HuH-7 (cell line): ENCODE measurements at places on chromosomes 4 and X.
A peak's percentile ranks its signal among the peaks of the same experiment; 100 is the strongest.

DNA sequence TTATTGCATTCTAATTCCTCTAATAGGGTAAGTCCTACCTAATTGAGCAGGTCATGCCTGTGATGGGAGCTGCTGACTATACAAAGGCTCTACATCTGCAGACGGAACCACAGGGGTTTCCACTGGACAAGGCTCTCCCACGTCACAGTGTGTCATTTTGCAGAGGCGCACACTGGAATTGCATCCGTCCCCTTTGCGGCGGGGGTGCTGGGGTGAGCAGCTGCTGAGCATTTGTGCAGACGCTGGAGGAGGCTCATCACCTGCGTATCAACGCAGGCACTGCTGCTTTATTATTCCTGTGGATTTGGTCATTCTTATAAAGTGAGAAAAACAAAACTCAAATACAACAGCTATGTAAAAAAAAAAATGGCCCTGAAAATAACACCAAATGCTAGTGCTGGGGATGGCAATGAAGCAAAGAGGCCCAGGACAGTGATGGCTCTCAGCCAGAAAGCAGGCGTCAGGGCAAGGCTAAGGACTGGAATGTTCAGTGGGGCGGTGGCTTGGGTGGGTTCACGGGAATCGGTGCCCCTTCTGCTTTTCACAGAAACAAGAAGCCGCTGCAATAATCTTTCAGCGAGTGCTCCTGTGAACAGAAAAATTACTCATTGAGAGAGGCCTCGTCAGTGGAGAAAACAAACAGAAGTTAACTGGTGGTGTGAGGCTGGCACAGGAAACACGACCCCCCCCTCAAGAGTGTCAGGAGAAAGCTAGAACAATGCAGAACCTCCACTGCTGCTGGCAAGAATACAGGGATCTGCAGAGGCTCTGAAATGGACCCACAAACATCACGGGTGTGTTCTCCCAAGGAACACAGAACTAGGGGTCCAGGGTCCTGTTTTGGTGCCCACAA is 67.8 kb downstream of the GATB start:
- DNase-seq: no peak

DNA sequence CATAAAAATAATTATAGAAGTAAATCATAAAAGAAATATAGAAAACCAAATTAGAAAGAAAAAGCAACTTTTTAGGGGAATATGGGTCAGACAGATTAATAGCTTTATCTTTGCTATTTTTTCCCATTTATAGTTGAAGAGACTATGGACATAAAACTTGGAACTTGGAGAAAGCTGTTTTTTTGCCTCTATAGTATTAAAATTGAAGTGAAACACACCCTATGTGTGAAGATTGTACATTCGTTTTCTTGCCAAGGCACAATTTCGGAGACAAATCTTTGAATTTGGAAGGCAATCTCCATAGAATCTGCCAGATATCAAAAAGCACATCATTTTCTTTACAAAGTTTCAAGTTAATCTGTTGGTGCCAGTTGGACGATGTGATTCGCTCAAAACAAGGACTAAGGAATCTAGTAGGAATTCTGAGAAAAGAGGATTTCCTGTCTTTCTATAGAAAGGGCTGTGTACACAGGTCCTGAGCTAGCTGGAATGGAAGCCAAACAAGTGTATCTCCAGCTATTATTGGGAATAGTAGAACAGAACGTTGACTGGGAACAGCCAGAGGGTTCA is 156.3 kb downstream of the SLC7A11 start:
- DNase-seq: no peak

DNA sequence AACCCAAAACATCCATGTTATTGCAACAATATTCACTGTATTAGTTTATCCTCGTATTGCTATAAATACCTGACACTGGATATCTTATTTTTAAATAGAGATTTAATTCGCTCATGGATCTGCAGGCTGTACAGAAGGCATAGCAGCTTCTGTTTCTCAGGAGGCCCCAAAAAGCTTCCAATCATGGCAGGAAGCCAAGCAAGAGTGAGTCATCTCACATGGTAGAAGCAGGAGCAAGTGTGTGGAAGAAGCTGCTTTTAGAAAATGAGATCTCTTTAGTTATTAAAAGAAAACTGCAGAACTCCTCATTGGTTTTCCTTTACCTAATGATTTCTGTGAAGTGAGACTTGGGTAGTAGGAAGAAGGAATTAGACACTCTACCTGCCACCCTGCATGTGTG is 16.4 kb downstream of the ZNF732 start:
- DNase-seq: no peak

DNA sequence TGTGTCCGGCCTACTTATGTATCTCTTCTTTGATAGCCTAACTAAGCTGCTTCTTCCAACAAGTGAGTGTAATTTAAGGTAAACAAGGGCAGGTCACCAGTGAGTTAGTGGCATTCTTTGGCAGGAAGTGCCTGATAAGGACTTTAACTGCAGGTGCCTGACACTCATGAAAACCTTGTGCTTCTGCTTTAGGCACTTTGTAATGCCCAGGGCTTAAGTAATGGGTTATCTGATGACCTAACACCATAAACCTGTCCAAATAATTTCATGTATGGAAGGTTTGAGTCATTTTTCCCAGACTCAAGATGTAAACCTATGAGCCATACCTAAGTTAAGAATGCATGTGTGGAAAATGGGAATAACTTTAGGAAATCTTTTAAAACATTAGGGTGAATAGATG is 43.0 kb downstream of the BCOR start:
- no peak for DNase-seq

DNA sequence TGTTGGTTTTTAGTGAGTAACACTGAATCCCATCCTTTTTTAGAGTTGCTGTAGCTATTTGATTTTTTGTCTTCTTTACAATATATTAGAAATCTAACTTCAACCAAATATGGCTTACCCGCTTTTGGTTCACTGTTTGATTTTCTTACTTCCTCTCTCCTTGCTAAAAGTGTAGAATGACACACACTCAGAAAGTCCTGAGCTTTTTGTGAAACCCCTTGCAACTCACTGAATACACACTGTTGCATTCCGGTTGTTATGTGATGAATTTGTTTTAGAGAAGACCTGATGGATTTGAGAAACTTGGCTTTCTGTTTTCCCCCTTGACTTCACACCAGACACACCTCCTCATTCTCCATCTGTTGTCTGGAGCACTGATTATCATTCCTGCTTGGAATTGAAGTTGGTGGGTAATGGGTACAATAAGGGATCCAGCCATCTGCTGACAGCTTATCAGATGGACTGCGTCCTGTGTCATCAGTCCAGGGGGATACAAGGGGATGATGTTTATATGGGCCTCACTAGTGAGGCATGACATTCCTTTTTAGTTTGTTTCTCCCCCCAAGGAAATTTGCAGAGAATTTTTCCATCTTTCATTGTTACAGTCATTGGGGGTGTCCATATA is 5.2 kb downstream of the TMEM164 start:
- DNase-seq: no peak

- DNase-seq: no peak
Observed at GRCh38 chrX:28498658-28499057, 88.6 kb upstream of the IL1RAPL1 start.

DNA sequence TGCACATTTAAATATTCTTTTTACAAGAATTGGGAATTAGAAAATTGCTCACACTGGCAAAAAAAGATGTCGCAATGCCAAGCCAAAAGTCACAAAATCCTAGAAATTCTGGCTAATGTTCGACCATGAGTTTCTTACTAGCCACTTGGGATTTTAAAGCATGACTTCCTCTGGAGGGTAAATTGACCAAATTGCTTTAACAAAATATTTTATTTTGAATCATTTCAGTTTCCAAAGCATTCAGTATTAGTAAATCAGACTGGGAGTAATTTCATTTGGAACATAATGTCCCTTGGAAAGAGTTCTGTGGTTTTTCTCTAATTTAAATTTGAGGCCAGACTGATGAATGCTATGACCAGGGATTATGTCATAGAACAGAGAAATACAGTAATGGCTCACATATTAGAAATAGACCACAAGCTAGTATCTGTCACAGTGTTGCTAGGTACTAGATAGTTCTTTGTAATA is 7.6 kb upstream of the CXCL5 start:
- DNase-seq: no peak

DNA sequence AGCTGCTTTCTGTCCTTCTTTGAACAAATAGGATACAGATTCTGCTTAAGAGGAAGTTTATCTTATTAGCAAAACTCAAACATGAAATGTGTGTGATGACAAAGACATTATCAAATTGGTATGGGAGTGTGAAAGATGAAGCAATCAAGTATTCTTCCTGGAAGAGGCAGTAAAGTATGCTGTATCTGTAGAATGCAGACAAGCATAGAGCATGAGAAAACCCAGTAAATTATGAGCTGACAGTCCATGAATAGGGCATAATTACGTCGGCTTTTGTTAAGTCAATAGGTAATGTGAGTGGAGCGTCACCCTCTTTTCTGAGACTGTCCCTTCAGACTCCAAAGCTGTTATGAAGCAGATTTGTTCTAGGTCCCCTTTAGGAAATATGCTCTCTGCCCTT is 458.6 kb upstream of the NWD2 start:
- DNase-seq: no peak

- no peak for DNase-seq
Observed at GRCh38 chr4:34108391-34108790, 2135.9 kb downstream of the ARAP2 start.

DNA sequence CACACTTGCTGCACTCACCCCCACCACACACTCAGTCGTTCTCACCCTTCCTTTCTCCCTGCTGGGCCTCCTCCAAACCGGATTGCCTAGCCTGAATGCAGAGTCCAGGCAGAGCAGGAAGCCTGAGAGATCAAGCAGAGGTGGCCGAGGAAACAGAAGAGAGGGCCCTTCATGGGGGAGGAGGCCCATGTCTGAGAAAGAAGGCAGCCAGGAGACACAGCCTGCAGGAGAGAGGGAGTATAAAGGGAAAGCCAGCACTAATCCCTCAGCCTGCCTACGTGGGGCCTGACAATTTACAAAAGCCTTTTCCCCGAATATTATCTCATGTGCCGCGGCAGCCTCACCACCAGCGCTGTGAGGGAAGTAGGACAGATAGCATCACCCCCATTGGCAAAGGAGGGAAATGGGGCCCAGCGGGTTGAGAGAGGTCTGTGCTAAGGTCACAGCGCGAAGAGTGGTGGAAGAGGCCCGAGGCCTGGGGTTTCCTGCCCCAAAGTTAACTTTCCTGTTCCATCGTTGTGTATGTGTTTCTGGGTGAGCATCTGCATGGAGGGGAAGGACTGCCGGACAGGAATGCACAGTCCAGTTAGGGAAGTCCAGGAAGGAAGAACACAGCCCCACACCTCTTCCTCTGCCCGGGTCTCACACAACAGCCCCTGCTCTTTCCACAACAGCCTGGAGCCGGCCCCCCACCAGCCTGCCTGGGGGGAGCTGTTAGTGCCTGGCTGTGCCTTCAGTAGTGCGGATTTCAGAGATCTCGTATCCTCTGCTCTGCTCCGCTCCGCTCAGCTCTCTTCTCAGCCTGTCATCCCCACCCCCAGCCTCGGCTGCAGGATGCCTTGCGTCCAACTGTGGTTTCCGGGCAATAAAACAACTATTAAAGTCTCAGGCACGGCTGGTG is 50.9 kb upstream of the BCOR start:
- no peak for DNase-seq

GRCh38 chr4:80017125-80017854 is 55.7 kb downstream of the ANTXR2 start:
- DNase-seq: no peak

- DNase-seq: no peak
Observed at GRCh38 chr4:11355226-11355625, 73.5 kb downstream of the HS3ST1 start.

GRCh38 chrX:138150709-138151108 is 560.8 kb downstream of the FGF13 start:
- no peak for DNase-seq

DNA sequence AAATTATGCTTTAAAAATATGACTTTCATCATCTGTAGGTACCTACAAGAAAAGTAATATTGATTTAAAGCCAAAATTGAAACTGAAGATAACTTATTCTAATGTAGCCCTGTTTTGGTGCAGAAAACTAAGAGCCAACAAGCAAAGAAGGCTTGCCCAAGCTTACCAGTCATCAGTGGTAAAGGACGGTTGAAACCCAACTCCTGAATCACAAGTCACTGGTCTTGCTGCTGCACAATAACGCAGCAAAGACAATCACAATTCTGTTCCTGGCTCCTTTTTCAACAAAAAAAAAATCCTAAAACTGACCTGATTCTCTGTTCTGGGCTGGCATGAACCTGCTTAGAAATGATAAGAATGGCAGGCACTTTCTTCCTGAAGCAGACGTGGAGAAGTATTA is 34.5 kb downstream of the WDFY3 start:
- DNase-seq: no peak

- no peak for DNase-seq
Observed at GRCh38 chr4:78797777-78798284, 21.7 kb downstream of the BMP2K start.

- DNase-seq: no peak
Observed at GRCh38 chr4:105963461-105964400, 68.5 kb downstream of the NPNT start.

GRCh38 chr4:11730545-11730944 is 301.9 kb upstream of the HS3ST1 start:
- peak; percentile 12 for DNase-seq

GRCh38 chrX:42128020-42128419 is 204.7 kb upstream of the CASK start:
- DNase-seq: no peak

DNA sequence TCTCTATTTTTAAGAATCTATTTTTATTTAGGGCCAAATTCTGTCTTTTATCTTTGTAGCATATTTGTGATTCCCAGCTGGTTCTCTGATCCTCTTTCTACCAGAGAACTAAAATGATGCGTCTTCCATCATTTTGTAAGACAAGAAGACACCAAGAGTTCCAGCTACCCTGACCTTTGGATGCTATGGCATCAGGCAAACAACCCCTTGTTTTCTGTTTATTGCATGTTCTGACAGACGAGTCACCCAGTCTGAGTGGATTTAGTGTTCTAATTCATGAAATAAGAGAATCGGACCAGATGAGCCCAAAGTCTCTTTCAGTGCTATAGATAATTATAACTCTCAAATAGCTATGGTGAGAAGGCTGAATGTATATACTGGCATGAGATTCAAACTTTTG is 69.7 kb downstream of the ZFYVE28 start:
- no peak for DNase-seq

DNA sequence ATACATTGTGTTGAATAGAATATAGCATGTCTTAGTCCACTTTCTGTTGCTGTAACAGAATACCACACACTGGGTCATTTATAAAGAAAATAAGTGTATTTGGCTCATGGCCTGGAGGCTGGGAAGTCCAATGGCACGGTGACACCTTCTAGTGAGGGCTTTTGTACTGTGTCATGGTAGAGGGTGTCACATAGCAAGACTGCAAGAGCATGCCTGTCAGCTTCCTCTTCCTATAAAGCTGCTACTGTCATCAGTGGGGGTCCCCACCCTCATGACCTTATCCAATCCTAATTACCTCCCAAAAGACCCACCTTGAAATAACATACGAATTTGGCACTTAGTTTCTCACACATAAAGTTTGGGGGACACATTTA is 193.2 kb downstream of the PTTG2 start:
- no peak for DNase-seq
